ENCODE measurements at places on chromosomes 12 and 14. TPM values are rescaled to one million over a fixed set of nuclear protein-coding genes. Genes with fewer than 3 reads are reported as not detected.

ZNF26 gene
- total RNA-seq: 12.1 TPM

PRR4 gene
- total RNA-seq: 1.0 TPM

SPTB gene
- total RNA-seq: 2.5 TPM

TAS2R9 gene
- total RNA-seq: not detected

CTDSP2 gene
- total RNA-seq: 249 TPM

ADAM20 gene
- total RNA-seq: 0.63 TPM

MUCL1 gene
- total RNA-seq: not detected

SMCO2 gene
- total RNA-seq: not detected

PPP4R4 gene
- total RNA-seq: 0.34 TPM

CLEC6A gene
- not detected for total RNA-seq

RFLNA gene
- total RNA-seq: 2.2 TPM

SLC24A4 gene
- total RNA-seq: 1.9 TPM

IL22 gene
- not detected for total RNA-seq

C1S gene
- total RNA-seq: 504 TPM

FOXN4 gene
- total RNA-seq: not detected

GALNT16 gene
- 18.4 TPM for total RNA-seq

RASSF9 gene
- total RNA-seq: 2.6 TPM

DNA sequence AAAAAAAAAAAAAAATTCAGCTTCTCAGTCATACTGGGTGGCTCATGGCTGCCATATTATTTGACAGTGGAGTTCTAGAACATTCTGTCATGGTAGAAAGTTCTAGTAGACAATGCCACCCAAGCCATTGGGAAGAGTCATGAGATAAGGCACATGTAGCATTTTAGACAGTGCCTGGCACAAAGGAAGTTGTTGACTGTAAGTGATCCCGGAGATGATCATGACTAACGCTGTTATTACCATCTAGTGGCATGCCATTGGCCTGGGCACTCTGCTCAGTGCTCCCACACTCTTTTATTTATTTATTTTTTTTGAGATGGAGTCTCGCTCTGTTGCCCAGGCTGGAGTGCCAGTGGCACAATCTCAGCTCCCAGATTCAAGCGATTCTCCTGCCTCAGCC, 80.4 kb downstream of the FOXN4 start:
- DNase-seq: no peak

GRCh38 chr14:104383996-104384775, 195.4 kb upstream of the C14orf180 start:
- no peak for DNase-seq

DNA sequence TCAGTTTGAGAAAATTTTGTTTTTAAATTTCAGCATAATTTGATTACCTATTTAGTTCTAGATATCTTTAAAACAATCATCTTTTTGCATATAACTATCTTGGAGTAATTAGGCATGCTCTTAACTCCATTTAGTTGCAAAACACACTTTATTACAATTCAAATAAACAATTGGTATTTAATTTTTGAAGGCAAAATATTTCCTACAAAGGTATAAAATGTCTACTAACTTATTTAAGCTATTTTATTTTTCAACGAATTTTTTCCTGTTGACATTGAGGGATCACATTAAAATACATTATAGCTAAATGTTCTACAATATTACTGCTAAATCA, 8.3 kb downstream of the FOXA1 start:
- DNase-seq: no peak

DNA sequence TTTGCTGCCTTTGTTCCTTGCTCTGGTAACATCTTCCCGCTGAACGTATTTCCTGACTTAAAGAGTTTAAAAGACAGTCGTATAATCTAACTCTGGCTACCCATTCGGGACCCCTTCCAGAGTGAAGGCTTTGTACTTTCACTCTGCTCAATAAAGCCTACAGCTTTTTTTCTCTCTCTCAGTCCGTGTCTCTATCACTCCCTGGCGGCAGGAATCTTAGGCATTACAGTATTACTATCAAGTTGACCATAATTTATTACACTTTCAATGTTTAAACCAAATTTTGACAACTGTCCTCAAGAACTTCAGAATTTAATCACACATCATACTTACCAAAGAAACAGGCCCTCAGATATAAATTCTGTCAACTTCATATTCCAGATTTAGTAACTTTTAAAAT, 967.9 kb downstream of the FSCB start:
- no peak for DNase-seq

DNA sequence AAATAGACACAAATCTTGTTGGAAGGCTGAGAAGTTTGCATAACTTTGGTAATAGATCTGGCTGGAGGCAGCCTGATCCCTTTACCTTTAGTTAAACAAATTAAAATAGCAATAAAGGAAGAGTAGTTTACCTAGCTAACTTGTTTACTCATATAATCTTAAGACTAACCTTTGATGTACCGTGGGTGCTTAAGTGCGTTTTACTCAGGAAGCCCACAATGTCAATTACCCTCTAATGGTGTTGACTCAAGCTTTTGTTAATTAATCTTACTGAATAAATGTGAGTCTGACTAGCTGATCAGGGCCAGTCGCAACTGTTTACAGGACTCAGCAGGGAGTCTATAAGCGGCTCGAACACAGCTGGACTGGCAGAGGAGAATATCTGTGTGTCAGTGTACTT, 51.5 kb downstream of the FAR2 start:
- no peak for DNase-seq

DNA sequence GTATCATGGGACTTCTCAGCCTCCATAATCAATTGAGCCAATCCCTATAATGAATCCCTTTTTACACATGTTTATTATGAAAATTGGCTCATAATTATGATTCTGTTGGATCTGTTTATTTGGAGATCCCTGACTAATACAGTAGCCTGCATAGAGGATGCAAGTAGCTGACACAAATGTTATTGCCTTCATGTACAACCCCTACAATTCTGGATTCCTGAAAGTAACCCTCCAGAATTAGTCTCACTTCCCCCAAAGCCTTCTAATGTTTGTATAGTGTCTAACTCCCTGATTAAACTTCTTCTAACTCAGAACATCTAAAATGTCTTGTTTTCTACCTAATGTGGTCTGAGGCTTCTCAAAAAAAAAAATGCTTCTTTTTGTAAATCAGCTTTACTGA, 6.6 kb upstream of the SMIM10L1 start:
- no peak for DNase-seq

- DNase-seq: no peak
Measured at GRCh38 chr14:61503167-61503801, 181.9 kb downstream of the PRKCH start.

- no peak for DNase-seq
Measured at GRCh38 chr12:92765871-92766270, 63.1 kb downstream of the PLEKHG7 start.

- DNase-seq: no peak
Measured at GRCh38 chr12:18151036-18151435, 61.0 kb upstream of the RERGL start.

DNA sequence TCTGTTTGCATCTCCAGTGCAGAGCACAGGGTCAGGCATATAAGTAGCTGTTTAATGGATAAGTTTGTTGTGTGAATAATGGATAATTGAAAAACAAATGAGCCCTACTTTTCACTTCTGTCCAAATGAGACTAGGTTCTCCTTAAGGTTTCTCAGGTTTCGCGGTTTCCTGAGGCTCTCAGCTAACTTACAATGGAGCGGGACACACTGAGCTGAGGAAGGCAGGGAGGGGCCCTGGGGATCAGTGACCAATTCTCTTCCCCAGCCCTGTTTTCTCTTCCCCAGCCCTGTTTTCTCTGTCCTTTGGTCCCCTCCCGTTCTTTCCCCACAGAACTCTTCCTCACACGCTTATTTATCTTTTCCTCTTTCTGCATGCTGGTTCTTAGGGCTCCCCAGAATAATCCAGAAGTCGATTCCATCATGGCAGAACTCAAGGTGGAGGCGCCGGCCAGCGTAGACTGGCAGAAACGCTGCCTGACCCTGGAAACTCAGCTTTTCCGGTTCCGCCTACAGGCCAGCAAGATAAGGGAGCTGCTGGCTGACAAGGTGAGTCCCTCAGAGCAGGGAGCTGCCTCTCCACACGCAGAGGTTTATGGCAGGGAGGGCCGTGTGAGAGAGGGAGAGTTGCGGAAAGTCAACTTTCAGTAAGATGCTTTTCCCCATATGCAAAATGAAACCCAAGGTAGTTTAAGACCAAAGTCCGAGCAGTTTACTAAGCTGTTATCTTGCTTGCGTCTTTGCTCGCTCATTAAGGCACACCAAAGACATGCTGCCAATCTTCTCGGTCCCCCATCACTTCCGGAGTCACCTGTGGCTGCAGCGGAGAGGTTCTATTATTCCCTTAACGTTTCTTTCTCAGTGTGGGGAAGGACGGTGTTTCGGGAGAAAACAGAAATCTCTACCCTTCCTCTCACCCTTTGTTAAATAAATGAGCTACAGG, 8.6 kb downstream of the PLEKHH1 start:
- no peak for DNase-seq

DNA sequence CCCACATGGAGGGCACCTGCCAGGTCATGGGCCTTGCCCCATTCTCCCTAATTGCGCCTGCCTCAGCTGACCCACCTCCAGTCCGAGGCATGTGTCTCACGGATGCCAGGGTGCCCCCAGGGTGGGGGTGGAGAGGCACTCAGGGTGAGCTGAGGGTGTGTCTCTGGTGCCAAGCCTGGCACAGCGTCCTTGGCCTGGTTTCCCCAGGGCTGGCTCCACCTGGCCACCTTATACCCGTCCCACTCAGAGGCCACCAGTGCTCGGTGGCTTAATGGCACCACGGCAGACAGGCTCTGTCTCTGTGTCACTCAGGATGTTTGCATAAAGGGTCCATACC, 33.6 kb upstream of the TDRD9 start:
- no peak for DNase-seq

GRCh38 chr14:104284636-104285507, 146.5 kb downstream of the KIF26A start:
- no peak for DNase-seq

- no peak for DNase-seq
Measured at GRCh38 chr14:56115976-56116893, 2.0 kb upstream of the PELI2 start.

DNA sequence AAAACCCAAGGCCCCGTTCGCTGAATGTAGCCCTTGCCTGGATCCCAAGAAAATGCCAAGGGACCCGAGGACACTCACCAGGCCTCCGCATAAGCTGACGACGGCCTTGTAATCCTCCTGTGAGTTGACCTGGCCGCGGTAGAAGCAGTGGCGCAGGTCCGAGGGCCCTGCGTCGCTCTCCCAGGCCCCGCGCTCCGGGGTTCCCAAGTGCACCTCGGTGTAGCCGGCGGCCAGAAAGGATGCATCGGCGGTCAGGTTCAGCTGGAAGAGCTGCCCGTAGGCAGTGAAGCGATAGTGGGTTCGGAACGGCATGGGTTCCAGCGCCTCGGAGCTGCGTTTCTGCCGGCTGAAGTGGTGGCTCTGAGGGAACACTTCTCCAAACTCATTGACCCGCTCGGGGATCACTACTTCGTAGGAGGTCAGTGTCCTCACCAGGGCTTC, 1.2 kb downstream of the ADAMTS20 start:
- DNase-seq: no peak

- DNase-seq: no peak
Measured at GRCh38 chr12:49636979-49637755, 13.8 kb downstream of the PRPF40B start.

GRCh38 chr12:117749431-117749830, 219.4 kb downstream of the KSR2 start:
- no peak for DNase-seq

DNA sequence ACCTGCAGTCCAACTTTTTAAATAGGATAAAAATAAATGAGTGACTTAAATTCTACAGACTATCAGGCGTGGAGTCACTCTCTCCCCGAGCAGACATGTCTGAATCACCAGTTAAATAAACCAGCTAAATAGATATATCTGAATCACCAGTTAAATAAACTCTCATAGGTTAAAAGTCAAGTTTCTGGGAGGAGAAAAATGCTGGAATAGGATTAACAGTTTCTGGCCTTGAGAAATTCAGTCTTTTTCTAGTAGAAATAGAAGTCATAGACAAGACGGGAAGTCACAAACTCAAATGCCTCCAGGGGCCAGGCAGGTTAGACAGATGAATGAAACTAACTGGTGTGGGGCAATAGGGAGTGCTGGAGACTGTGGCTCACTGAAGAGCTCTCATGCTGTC, 258.6 kb upstream of the TMEM132C start:
- peak; percentile 26 for DNase-seq

DNA sequence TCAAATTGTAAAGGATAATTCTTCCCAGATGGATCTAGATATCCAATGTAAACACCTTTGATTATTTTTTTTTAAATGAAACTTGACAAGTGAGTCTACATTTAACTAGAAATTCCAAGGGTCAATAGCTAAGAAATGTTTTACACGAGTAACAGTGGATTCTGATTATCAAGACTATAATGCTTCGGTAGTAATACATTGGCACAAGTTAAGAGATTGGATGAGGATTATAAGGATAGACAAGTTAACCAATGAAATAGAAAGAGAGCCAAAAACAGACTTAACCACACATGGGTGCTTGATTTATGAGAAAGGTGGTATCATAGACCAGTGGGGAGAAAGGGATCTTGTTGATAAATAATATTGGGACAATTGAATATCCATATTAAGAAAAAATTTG, 40.3 kb upstream of the PCED1B start:
- DNase-seq: no peak

GRCh38 chr14:52694761-52695480, 437 bp downstream of the ERO1A start:
- no peak for DNase-seq

DNA sequence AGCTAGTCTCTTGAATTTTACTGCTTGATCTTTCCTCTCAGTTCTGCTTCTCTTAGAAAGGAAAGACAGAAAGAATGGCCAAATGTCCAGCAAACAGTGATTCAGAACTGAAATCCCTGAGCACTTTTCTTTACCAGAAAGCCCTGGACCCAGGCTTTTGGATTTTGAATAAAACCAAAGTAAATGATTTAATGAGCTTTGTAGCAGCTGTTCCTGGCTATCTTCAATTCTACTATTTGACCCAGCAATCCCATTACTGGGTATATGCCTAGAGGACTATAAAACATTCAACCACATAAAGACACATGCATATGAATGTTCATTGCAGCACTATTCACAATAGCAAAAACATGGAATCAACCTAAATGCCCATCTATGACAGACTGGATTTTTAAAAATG, 187.2 kb downstream of the PRKD1 start:
- no peak for DNase-seq

- no peak for DNase-seq
Measured at GRCh38 chr14:68248481-68249255, 429.1 kb downstream of the RAD51B start.

GRCh38 chr14:103172921-103173320, 49.7 kb downstream of the TNFAIP2 start:
- DNase-seq: no peak
